NCI-H187 treated with DMSO at 0.1 percent for 48 hours (cell line): ENCODE measurements at places on chromosomes 13 and 19.

- peak; percentile 53 for DNase-seq
Observed at GRCh38 chr13:50082426-50083281, 67.4 kb downstream of the KCNRG start.

DNA sequence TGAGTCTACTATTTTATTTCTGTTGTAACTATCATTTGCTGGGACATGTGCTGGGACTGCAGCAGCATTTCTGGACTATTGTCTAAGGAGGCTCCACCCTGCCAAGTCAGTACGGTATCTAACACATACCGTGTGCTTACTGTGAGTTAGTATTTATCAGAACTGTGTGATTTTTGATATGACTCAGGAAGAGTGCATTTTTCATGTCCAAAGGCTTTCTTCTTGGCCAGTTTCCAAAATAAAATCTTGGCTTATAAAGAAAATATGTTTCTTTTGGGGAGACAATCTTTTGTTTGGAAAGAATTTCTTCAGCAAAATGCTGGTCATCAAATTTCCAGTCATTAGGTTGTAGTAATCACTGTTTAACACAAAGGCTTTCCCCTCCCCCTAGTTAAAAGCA is 11.6 kb downstream of the PARP4 start:
- no peak for DNase-seq

- no peak for DNase-seq
Observed at GRCh38 chr13:74190999-74191398, 56.8 kb upstream of the KLF12 start.

GRCh38 chr19:21750586-21751128 is 16.7 kb downstream of the ZNF100 start:
- no peak for DNase-seq

- no peak for DNase-seq
Observed at GRCh38 chr19:44636439-44637389, 7.0 kb upstream of the PVR start.

DNA sequence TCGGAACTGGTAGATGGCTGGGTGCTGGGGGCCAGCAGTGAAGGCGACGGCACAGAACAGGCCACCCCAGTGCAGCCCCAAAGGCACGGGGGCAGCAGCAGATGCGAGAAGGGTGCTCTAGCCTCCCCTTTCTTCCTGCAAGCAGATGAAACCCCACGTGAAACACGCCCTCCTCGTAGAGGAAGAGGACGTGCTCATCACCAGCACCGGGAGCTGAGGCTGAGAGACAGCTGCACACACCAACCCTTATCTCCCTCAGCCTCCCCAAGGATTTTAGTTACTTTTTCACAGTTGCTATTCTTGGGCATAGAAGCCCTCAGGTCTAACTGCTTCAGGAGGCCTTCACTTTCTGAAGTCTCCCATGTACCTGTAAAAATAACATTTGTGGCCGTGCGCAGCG is 11.9 kb downstream of the ZNF787 start:
- no peak for DNase-seq

DNA sequence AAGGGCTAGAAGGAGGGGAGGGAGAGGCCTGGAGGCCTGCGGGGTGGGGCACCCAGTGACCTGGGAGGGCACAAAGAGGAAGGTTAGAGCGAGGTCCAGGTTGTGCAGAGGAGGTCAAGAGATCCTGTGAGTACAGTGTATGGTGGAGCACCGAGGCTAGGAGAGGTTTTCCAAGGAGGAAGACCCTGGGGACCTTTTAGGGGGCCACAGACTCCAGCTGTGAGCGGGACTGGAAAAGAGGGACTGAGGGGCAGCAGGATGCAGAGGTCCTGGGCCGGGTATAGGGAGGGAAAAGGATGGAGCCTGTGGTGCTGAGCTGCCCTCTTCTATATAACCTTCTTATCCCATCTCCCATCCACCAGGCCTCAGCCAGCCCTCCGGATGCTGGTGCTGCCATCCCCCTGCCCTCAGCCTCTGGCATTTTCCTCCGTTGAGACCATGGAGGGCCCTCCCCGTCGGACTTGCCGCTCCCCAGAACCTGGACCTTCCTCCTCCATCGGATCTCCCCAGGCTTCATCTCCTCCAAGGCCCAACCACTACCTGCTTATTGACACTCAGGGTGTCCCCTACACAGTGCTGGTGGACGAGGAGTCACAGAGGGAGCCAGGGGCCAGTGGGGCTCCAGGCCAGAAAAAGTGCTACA is 863 bp downstream of the ZNF581 start:
- DNase-seq, result no peak

GRCh38 chr13:44249431-44249836 is 124.2 kb upstream of the SERP2 start:
- no peak for DNase-seq

DNA sequence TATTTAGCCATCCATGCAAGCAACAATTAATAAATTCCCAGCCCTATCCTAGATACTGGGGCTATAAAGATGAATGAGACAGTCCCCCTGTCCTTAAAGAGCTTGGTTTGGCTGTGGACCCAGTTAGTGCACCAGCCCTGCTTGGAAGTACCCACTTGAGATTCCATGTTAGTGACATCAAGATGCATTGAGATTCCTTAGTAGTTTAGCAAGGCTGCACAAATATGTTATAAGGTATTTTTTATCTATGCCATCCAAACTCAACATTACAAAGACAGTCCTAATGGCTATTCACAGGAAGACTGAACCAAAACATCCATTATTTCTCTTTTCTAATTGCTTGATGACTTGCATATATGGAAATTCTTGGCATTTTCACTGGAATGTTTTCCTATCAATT is 48.8 kb upstream of the RAP2A start:
- DNase-seq, result no peak

DNA sequence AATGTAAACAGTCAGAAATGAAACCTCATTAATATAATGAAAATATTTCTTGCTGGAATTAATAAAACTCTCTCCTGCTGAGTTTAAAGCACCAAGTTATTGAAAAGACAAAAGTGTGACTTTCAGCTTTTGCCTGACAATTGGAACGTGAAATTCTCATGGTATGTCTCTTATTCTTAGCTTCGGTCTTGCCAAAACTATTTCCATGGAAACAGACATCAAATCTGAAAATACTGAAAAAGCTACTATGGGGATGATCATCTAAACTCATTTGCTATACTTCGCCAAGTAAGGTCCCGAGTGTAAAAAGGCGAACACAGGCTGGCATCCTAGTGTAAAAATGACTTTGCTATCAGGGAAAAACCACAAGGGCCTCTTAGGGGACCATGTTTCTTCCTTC is 22.8 kb downstream of the HTR2A start:
- DNase-seq, result no peak

DNA sequence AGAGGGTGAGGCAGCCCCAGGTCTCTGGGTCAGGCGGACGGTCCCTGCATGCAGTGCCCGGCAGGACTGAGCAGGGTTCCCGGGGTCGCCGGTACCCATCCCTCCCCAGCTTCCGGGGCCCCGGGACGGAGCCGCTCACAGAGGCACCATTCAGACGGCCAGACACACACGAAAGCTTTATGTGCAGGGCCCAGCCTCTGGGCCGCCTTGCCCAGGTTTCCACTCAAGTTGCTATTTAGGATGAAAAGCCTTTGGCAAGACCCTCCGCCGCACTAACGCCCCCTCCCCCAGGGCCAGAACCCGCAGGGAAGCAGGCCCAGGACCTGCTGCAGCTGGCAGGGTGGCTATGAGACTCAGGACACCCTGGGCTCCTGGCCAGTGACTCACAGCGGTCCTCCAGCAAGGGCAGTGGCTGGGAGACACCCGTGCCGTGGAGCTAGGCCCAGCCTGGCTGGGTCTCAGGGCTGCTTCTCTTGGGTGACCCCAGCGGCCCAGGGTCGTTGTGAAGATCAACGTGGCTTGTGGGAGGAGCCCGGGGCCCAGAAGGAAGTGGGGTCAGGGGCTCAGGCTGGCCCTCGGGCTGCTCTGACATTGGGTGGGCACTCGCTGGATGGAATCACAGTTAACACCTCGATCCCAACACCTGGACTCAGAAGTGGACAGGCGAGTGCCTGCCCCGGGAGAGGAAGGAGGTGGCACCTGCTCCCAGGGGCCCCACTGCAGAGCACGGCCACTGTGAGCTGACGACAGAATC is 4.8 kb downstream of the C19orf25 start:
- DNase-seq, result no peak

DNA sequence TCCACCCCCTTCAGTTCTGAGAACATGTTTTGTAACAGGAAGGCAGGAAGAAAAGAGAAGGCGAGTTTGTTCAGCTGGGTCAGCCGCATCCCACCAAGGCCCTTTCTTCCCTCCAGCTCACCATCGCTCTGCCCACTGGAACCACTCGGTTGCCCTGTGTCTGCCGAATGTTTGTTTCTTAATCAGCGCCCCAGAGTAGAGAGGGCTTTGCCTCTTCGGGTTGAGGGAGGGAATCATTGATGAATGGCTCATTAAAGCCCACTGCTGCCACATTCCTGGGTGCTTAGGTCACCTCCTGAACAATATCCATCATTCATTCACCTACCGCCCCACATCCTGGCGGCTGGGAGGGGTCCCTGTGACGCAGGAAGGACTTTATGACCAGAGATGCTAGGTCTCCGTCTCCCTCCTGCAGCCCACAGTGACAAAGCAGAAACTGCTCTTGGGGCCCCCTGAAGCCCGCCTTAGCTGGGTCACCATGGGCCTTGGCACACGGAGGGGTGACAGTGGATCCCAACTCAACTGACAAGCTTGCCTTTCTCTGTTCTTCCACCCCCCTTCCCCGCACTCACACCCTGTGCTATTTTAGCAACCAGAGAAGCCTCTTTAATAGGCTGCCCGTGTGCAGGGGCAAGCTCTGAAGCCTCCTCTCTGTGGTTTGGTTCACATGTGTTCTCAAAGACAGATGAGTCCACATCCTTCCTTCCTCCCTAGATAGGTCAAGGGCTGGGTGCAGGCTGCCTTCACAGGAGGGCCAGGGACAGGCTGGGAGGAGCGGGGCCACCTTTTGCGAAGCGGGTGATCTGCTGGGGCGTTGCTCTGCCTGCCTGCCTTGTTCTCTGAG is 46.2 kb downstream of the ACTN4 start:
- DNase-seq, result no peak

DNA sequence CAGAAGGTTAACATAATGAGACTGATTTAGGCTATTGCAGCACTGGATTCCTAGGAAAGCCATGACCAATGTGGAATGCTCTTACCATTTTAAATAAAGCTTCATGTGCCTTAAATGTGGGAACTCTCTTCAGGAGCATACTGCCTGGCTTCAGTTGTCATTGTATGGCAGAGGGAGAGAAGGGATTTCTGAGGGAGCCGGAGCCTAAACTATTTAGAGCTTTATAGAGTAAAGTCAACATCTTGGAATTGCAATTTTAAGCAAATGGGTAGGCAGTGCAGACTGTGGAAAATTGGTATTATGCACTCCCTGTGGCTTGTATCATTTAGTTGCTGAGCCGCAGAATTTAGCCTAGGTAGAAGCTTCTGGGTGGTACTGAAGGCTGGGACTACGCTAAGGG is 2041.4 kb downstream of the PCDH9 start:
- DNase-seq, result no peak

GRCh38 chr13:99296398-99296797 is 10.8 kb downstream of the GPR183 start:
- no peak for DNase-seq

DNA sequence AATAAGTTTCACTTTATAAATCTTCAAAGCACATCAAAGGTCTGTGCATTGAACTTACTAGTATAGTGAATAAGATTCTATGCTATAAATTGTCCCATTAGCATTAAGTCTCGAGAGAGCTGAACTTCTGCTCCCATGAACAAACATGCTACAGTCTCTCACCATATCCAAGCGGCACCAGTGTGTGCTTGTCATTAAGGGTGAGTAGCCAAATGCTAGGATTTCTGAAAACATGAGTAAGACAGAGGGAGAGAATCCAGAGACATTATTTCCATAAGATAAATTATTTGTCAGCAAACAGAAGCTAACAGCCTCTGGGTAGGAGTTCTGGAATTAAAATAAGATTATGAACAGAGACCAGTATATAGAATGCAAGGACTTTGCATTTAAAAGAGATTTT is 2882.5 kb downstream of the PCDH9 start:
- DNase-seq, result no peak

DNA sequence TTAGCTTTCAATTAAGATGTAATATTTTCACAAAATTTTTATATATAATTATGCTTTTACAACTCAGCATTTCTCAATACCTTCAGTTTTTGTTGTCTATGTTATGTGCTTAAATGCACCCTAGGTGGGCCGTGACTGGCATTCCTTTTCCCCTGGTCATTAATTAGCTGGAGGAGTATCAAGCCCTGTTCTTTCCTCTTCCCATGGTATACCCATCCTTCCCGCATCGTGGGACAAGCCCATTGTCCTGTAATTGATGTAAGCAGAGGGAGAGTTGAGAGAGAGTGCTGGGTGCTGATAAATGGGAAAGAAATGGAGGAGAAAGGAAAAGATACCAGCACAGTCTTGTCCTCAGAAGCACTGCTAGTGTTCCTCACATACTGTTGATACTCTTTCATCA is 591.7 kb downstream of the GPC6 start:
- no peak for DNase-seq

GRCh38 chr19:18046059-18046718 is 38.2 kb downstream of the ARRDC2 start:
- no peak for DNase-seq

GRCh38 chr19:46944123-46944748 is 75.4 kb upstream of the NPAS1 start:
- DNase-seq, result no peak

- DNase-seq, result no peak
Observed at GRCh38 chr13:53560556-53560955, 531.9 kb downstream of the OLFM4 start.

DNA sequence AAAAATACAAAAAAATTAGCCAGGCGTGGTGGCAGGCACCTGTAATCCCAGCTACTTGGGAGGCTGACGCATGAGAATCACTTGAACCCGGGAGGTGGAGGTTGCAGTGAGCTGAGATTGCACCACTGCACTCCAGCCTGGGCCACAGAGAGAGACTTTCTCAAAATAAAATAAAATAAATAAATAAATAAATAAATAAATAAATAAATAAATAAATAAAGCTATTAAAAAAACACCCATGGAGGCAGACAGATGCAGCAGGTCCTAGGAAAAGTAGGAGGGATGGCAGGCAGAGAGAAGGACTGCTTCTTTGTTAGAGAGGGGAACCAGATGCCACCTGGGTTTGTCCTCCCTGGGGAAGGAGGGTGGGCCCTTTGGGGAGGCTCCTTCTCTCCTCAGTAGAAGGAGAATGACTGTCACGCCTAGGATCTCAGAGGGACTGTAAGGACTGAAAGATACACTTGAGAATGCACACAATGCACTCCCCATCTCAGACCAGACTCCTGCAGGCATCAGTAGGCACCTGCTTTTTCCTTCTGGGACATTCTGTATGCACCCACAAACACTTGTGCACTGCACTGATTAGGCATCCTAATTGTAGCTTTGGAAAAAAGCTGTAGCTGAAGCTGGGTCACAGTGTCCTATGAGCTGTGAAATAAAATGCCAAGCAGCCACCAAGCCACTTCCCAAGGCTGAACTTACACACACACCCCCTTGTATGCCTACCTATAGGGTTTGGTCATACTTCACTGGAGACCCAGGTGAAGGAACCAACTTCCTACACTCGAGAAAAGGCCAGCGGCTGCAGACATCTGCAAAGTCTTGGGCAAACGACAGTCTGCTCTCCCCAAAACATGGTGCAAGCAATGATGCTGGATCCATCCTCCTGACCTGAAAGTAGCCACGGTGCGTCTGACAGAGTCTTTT is 18.9 kb upstream of the SLC35E1 start:
- DNase-seq, result no peak

- DNase-seq, result no peak
Observed at GRCh38 chr13:104816726-104817125, 1718.7 kb downstream of the EFNB2 start.
